Renal cortical epithelial cell (primary cell): ENCODE measurements at places on chromosomes 11 and 22. TPM values are rescaled to one million over a fixed set of nuclear protein-coding genes. Genes with fewer than 3 reads are reported as not detected.

HSPB2 gene
- 0.10 and 0.69 TPM in 2 replicates for total RNA-seq

CDC42EP2 gene
- 10.9 and 14.1 TPM in 2 replicates for total RNA-seq

OR5J2 gene
- total RNA-seq: not detected in 2 replicates

LMO2 gene
- total RNA-seq: 0.55 and 4.3 TPM in 2 replicates

ESAM gene
- 0.50 and 1.4 TPM in 2 replicates for total RNA-seq

DNA sequence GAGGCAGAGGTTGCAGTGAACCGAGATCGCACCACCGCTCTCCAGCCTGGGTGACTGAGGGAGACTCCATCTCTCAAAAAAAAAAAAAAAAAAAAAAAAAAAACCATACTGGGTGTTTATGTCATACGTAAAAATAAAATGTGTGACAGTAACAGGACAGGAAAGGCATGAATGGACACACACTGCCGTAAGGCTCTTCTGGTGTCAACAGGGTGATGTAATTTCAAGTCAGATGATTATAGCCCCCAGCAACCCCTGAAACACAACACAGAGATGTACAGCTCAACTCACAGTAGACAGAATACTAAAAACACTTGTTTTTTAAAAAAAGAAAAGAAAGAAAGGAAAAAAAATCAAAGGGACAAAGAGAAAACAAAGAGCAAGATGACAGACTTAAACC, 22.2 kb downstream of the SBF1 start:
- DNase-seq: no peak

- DNase-seq: no peak
These were observed 346.2 kb downstream of the TENM4 start for GRCh38 chr11:79094616-79095015.

DNA sequence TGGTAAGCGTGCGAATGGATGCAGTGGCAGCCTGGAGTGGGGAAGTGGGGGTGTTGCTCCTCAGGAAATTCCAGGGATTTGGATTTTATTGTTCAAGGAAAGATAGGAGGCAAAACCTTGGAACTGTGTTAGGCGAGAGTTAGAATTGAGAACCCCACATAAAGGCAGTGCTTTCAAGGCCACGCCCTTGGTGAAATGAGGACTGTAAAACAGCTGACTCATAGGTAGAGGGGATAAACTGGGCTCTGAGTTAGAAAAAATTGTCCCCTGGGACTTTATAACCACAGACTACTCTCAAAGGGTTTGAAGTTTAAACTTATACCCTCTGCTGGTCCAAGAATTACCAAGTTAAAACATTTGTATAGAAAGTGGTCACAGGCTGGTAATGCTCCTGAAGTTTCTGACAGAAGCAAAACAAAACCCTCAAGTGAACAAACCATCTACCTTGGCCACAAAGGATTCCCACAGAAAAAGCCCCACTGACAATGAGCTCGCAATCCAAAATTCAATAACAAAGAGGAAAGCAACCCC, 250.3 kb upstream of the TBCEL start:
- DNase-seq: peak; percentile 6

DNA sequence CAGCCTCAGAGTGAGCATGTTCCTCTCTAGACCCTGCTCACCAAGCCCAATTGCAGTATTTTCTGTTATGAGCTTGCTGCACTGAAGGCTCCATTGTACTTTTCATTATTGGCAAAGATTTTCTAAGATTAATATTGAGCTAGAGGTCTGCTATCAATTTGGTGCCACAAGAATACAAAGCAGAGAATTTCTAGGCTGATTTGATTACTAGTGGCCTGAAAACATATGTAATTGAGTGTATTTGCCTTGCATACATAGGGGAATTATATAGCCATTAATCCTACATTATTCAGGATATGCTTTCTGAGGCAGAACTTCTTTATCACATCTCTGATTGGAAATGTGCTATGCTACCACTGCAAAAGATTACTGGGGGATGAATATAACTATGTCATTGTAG, 322.9 kb upstream of the ZC3H12C start:
- DNase-seq: no peak

GRCh38 chr11:14331476-14332136, 27.4 kb downstream of the RRAS2 start:
- no peak for DNase-seq

- no peak for DNase-seq
These were observed 996.9 kb downstream of the NTM start for GRCh38 chr11:132367293-132367692.

GRCh38 chr11:93587858-93588581, 44.8 kb upstream of the SMCO4 start:
- no peak for DNase-seq

GRCh38 chr11:46348566-46349401, 1.5 kb downstream of the DGKZ start:
- no peak for DNase-seq

DNA sequence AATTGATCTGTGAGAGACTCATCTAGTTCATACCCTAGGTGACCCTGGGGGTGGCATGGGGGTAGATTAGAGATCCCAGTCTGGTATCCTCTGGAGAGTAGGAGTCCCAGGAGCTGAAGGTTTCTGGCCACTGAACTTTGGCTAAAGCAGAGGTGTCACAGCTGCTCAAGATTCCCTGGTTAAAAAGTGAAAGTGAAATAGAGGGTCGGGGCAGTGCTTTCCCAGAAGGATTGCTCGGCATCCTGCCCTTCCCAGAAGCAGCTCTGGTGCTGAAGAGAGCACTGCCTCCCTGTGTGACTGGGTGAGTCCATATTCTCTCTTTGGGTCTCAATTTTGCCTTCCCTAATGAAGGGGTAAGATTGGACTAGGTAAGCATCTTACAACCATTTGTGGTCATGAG, 653 bp downstream of the IL18BP start:
- DNase-seq: peak; percentile 29

- no peak for DNase-seq
These were observed 7.4 kb downstream of the MCM5 start for GRCh38 chr22:35407362-35407761.

DNA sequence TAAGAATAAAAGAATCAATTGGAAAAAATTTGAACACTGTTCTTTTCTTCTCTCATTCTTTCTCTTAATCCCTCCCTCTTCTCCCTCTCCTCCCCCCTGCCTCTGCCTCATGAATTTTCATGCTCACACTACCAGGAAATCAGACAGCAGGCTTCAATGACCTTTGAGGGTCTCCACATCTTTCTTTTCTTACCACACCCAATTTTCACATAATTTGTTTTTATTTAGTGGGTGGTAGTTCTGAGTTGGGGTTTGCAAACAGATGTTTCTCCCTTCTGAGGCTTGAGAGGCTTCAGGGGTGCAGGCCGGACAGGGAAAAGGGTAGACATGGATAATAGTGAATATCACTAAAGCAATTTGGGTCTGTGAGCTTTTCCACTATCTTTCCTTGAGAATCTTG, 95.5 kb downstream of the SPATA19 start:
- DNase-seq: no peak

DNA sequence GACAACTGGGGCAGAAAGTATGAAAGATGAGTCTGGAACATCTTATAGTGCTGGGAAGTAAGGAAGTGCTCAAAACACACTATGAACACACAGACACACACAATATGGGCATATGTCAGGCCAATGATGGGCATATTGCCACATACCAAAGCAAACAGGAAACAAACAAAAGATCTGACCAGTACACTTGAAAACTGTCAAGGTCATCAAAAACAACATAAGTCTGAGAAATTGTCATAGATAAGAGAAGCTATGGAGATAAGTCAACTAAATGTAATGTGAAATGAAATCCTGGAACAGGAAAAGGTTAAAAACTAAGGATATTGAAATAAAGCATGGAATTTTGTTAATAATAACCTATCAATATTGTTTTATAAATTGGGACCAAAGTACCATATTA, 46.4 kb downstream of the GUCY1A2 start:
- DNase-seq: no peak

DNA sequence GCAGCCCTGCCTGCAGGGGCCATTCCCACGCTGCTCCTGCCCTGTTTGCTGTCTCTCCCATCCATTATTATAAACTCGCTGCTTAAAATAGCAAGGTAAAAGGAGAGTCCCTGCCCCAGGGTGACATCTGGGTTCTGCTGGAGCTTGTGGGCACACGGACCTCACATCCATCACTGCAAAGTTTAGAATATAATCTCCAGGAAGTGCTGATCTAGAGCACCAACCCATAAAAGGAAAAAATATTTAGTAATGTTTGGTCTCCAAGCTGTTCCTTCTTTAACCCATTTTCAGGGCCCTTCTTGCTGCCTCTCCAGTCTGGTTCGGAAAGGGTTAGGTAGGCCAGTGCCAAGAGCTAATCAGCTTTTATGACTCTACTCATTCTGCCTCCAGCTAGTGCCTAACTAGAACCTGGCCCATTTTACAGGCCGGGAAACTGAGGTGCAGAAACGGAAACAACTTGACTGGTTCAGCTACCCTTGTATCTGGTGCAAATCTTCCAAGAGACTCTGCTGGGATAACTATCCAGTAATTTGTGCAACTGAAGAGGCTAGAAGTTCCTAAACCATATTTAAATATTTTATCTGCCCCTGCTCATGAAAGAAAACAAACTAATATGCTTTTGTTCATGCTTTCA, 37.5 kb downstream of the IRAG1 start:
- DNase-seq: no peak

DNA sequence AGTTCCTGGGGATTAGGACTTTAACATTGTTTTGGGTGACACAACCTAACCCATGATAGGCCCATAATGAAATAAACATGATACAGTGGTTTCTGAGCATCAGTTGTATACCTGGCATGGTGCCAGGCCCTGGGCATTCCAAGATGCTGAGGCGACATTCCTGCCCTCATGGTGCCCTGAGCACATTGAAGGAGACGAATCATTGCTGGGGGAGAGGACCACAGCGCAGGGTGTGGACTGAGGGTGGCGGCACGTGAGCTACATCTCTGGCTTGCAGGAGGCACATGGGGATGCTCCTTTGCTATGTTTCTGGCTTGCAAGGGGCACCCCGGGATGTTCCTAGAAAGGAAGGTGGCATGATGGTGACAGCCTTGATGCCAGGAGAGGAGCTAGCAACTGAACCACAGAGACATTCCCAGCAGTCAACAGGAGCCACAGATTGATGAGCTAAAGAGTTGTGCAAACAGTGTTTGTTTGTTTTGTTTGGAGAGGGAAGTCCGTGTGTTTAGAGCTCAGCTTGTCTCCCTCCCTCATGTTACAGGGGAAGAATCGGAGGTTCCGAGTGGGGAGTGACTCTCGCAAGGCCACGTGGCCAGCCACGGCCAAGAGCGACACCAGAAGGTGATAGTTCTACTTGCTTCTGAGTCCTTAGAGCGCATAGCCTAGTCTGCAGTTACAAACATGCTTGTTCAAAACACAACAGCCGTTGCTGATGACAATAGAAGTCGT, 106.4 kb downstream of the MIAT start:
- peak; percentile 41 for DNase-seq

DNA sequence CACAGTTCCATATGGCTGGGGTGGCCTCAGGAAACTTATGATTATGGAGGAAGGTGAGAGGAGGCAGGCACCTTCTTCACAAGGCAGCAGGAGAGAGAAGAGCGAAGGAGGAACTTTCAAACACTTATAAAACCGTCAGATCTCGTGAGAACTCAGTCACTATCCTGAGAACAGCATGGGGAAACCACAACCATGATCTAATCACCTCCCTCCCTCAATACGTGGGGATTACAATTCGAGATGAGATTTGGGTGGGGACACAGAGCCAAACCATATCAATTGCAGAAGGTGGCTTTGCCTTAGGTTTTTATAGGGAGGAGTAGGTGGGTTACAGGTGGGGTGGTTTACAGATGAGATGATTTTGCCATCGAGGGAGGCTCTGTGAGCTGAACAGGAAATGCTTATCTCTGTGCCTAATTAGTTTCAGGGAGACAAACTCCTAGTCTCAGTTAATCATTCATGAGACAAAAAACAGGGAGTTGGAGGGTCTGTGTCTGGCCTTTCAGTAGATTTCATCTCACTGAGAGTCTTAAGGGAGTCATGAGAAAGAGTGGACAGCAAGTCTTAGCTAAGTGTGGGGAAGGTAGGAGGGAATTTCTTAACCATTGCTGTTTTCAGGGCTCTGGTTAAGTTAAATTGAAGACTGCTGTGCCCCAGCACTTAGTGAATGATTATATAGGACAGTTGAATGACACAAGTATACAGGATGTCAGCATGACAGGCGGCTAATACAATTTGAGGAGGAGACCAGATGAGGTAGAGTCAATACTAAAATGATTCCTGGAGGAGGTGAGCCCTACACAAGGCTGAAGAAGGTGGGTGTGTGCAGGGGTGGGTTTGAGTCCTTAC, 47.7 kb downstream of the CWC15 start:
- DNase-seq: peak; percentile 61

GRCh38 chr11:92841719-92842118, 127.7 kb upstream of the MTNR1B start:
- DNase-seq: no peak
